ENCODE measurements at places on chromosomes 6 and 20.

- DNase-seq, result no peak
Observed at GRCh38 chr20:32965581-32966373, 38.5 kb downstream of the SUN5 start.

DNA sequence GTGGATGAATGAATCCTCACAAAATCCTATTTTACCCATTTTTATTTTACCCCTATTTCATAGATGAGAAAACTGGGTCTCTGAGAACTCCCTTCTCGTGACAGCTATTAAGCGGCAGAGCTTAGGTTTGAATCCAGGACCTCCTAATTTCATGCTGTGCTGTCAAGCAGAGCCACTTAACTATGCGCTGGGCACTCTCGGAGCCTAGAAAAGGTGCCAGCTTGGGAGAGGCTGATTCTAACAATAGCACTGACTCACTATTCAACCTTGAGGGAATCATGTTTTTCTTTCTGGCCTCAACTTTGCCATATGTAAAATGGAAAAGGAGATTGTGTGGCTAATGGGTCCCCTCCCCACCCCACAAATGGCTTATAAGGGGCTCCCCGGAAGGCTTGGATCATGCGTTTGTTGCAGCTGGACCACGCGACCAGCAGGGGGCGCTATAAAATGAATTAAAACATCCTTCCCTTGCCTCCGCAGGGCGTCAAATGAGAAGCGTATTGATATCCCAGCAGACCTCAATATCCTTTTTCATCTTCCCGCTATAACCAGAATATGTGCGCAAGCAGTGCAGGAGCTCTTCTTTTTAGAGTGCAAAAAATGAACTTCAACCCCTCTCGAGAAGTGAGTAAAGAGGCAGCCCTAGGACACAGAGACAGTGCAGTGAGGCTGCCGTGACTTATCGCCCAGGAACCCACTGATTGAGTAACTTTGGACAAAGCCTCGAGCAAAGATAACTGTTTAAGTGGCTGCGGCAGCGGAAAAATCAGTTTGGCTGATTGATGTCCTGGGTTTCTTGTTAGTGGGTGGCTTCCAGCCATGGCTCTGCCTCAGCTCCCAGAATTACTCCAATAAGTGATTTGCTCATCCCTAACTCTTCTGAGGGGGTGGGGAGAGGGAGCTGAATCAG is 12.8 kb upstream of the PDYN start:
- DNase-seq, result no peak

DNA sequence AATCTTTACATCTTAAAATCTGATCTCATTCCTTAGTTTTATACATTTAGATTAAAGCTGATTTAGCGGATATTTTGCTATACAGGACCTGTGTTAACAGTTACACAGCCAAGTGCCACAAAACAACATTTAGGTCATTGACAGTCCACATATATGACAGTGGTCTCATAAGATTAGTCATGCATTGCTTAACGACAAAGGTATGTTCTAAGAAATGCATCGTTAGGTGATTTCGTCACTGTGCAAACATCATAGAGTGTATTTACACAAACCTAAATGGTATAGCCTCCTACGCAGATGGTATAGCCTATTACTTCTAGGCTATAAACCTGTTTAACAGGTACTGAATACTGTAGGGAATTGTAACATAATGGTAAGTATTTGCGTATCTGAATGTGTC is 21.6 kb downstream of the ADGRG6 start:
- no peak for DNase-seq

- DNase-seq, result no peak
Observed at GRCh38 chr6:90454836-90455427, 131.9 kb downstream of the MAP3K7 start.

DNA sequence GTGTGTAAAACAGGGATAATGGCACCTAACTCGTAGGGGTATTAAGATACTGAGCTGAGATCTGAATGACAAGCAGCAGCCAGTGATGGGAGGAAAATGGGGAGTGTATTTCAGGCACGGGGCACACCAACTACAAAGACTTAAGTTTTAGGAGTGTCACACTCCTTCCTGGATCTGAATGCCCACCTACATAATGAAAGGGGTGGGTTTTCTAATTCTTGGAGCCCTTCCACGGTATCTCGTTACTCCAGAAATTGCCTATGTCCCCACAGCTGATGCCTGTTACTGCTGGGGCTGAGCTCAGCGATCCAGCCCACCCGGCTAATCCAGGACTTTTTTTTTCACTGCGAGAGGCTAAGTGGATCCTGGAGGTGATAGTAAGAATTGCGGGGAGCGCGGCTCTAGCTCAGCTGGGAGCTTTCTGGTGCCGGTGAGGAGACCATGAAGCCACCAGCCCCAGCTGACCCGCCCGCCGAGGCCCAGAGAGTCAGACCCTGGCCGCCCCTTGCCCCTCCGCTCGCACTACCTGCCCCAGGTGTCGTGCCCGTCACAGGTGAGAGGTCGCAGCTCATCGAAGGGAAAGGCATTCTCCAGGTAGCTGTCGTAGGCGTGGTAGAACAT is 727 bp downstream of the EDEM2 start:
- DNase-seq, result no peak

- no peak for DNase-seq
Observed at GRCh38 chr20:61422636-61423425, 170.8 kb downstream of the CDH4 start.

DNA sequence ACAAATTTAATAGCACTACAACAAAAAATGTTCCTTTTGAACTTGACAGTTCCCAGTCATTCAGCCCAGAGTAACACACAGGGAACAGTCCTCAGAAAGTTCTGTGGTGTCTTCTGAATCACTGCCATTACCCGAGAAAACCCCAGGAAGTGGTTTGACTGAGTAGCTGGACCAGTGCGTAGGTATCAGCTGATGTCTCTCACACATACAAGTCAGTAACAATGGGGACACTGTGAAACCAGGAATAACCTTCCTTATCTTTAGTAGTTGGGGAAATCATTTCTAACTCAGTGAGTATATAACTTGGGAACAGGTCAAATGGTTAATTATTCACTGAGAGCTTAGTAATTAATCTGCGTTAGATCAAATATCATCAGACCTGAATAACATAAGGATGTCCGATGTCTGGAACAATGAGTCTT is 73.1 kb downstream of the HIVEP2 start:
- no peak for DNase-seq
